Adrenal gland (tissue), 19 donors: ENCODE measurements at places on chromosomes 7 and 10.

- DNase-seq, result no peak
Measured at GRCh38 chr7:128860158-128861073, 2.2 kb upstream of the ATP6V1F start.

DNA sequence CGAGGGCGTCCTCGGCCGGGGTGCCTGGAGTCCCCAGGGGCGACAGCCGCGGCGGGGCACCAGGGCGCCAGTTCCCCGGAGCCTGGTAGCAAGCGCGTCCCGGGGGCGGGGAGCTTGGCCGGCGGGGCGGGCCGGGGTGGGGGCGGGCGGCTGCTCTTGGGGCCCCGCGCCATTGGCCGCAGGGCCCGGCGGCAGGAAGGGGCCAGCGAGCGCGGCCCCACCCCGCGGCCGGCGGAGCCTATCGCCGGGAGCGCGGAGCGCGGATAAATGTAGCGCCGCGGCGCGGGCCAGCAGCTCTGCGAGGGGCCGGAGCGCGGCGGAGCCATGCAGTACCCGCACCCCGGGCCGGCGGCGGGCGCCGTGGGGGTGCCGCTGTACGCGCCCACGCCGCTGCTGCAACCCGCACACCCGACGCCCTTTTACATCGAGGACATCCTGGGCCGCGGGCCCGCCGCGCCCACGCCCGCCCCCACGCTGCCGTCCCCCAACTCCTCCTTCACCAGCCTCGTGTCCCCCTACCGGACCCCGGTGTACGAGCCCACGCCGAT, at the start of gene HHEX:
HHEX (plus strand) TSS at position 293 of the 548 bp plus-strand sequence; CDS start at position 325, 32 bp downstream.
- DNase-seq, result peak; percentile 78

- DNase-seq, result no peak
Measured at GRCh38 chr7:43560742-43561330, 22.1 kb upstream of the STK17A start.

GRCh38 chr7:91285696-91286355, 21.6 kb downstream of the FZD1 start:
- DNase-seq, result no peak

- DNase-seq, result no peak
Measured at GRCh38 chr10:95241533-95241932, 47.5 kb downstream of the ACSM6 start.

- no peak for DNase-seq
Measured at GRCh38 chr7:12572941-12573575, 2.5 kb downstream of the SCIN start.

DNA sequence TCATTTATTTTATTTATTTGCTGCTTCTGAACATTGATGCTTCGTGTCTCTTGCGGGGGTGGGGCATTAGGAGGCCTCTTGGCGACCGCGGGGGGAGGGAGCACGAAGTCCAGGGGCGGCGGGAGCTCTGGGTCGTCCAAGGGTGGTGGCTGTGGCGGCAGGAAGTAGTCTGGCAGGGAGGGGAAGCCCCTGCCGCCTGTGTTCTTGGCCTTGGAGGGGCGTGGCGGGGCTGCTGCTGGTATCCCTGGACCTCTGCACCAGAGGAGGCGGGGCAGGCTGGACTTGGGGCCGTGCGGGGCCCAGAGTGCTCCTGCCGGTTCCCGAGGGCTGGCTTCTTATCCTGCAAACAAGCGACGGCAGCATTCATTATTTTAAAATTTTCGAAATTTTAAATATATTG, 70.5 kb upstream of the ABI1 start:
- DNase-seq, result no peak
